Activated CD4-positive, alpha-beta T cell treated with anti-CD3 and anti-CD28 coated beads, Interleukin-2, amount 10 ng/mL, durations not matched to agents 24 days and 14 days (primary cell): ENCODE measurements at places on chromosomes 2 and 18.

DNA sequence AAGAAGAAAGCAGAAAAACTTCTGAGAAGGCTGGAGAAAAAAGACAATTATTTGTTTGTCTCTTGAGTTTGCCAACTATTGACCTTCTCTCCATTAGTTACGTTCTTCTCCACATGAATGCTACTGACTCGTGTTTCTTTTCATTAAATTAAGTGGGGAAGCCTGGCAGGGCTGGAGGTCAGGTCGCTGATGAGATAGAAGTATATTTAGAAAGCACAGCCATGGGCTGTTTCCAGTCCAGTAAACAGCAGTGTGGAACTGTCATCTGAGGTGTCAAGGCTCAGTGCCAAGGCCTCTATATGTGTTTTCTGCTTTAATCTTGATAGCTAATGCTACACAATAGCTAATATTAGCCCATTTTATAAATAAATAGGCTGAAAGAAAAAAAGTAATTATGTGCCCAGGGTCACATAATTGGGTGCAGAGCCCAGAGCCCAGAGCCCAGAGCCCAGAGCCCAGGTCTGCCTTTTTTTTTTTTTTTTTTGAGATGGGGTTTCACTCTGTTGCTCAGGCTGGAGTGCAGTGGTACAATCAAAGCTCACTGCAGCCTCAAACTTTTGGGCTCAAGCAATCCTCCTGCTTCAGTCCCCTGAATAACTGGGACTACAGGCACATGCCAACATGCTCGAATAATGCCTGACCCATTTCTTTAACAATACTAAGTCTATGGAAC is 6.3 kb downstream of the MSGN1 start:
- DNase-seq, result no peak

GRCh38 chr18:11944252-11944651 is 36.1 kb upstream of the MPPE1 start:
- no peak for DNase-seq

DNA sequence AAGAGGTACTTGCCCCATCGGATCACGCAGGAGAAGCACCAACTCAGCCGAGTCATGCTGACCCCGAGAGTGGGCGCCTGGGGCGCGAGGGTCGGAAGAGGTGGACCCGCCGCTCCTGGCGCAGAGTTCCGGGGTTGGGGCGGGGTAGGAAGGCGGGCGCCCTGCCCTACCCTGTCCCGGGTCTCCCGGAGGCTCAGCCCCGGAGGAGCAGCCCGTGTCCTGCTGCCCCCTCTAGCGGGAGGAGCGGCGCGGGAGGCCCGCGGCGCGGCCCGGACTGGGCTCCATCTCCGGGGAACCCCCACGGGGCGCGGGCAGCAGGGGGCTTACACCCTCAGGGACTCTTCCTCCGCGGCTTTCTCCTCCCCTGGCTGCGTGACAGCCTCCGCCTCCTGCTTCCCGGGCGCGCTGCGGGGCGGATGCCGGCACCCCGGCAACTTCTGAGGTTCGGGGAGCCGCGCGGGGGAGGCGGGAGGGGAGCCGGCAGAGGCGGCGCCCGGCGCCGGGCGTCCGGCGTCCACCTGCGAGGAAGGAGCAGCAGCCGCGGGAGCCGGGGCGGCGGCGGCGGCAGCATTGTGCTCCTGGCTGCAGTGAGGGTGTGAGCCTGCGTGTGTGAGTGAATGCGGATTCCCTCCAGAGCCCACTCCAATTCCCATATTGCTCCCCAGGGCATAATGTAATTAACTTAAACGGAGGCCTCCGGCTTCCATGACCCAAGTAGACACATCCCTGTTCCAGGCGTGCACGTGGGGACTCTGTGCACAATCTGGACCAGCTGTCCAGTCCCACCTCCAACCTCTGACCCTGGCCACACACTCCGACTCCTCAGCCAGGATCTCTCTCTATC is 7.6 kb upstream of the TNS1 start:
- peak; percentile 81 for DNase-seq

- DNase-seq, result no peak
Observed at GRCh38 chr18:75063615-75064512, 145.1 kb downstream of the PTGR3 start.
